Naive thymus-derived CD4-positive, alpha-beta T cell (primary cell): ENCODE measurements at places on chromosomes 1 and 21. TPM values are rescaled to one million over a fixed set of nuclear protein-coding genes. Genes with fewer than 3 reads are reported as not detected.

DNA sequence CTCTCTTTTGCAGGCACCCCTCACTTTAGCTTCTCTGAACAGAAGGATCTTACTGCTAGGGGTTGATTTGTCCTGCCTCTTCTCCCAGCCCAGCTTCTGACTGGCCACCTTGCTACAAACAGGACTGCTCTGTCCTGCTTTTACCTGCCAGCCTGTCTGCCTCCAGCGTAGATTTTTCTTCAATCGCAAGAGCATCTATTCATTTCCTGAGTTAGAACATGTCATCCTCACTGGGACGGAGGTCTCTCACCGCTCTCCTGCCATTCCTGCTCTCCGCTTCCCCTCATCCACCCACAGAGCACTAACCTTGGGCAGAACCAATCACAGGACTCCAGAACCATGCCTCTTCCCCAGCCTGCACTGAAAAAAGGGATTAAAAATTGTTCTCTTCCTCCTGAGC, 3.5 kb upstream of the ATP1B1 start:
- no peak overlapping the region for H3K27ac ChIP-seq
- no peak overlapping the region for H3K4me3 ChIP-seq
- peaks cover 16% of the 10 kb centered on the region for H3K4me1 ChIP-seq
- H3K27me3 ChIP-seq: no peaks in the 10 kb centered on the region
- no peak for DNase-seq

- no peaks in the 10 kb centered on the region for H3K36me3 ChIP-seq
- H3K27me3 ChIP-seq: peaks cover 4% of the 10 kb centered on the region
- no peak for DNase-seq
These were observed 38.2 kb upstream of the KCND3 start for GRCh38 chr1:112027696-112028095.

- H3K27me3 ChIP-seq: no peaks in the 10 kb centered on the region
- H3K27ac ChIP-seq: no peak overlapping the region
- DNase-seq: no peak
These were observed 13.7 kb downstream of the CSF1 start for GRCh38 chr1:109924316-109924715.

The CHML gene
- total RNA-seq: 11.4 TPM

The TPRG1L gene
- 37.8 TPM for total RNA-seq

DNA sequence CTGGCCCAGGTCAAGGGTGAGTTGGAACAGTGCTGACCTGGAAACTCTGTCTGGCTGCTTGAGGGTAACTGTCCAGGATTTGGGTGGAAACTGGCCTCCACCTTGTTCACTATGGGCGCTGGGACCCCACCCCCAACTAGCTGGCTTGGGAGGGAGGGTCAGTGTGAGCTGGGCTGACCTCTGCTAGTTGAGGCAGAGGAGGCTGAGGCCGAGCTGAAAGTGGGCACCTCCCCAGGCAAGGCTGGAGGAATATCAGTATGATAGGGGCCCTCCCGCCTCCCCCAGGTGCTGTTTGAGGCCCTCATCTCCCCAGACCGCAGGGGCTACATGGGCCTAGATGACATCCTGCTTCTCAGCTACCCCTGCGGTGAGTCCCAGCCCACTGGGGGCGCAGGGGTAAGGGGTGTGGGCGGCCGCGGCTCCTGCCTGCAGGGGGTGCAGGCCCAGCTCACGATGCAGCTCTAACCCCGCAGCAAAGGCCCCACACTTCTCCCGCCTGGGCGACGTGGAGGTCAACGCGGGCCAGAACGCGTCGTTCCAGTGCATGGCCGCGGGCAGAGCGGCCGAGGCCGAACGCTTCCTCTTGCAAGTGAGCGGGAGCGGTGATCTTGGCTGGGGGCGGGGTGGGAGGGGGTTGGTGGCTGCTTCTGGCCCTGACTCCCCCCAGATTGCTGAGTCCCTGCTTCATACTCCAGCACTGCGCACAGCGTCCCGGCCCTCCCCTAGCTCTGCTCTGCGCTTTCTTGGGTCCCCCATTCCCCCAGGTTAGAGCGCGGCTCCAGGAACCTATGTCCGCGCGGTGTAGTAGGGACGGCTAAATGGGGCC, 22.9 kb downstream of the PTPRU start:
- H3K4me1 ChIP-seq: no peaks in the 10 kb centered on the region
- H3K4me3 ChIP-seq: no peak overlapping the region
- H3K36me3 ChIP-seq: no peaks in the 10 kb centered on the region
- no peak for DNase-seq

DNA sequence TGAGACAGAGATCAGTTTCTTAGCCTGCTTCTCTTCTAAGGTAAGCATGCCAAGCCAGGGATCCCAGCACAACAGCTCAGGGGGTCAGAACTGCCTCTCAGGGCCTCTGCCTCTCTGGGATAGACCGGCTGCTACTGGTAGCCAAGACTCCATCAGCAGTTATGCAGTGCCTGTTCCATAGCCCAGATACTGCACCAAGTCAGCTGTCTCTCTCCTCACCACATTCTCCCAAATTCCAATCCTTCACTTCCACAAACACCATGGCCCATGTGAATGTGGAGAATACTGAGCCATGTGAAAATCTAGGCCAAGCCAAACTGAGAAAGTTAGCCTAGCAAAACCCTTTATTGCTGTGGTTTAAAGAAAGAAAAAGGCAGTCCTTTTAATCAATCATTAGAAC, 37.5 kb downstream of the CDC42BPA start:
- no peak overlapping the region for H3K27ac ChIP-seq
- H3K36me3 ChIP-seq: no peaks in the 10 kb centered on the region
- H3K4me1 ChIP-seq: no peaks in the 10 kb centered on the region
- no peak for DNase-seq
- no peak overlapping the region for H3K4me3 ChIP-seq

DNA sequence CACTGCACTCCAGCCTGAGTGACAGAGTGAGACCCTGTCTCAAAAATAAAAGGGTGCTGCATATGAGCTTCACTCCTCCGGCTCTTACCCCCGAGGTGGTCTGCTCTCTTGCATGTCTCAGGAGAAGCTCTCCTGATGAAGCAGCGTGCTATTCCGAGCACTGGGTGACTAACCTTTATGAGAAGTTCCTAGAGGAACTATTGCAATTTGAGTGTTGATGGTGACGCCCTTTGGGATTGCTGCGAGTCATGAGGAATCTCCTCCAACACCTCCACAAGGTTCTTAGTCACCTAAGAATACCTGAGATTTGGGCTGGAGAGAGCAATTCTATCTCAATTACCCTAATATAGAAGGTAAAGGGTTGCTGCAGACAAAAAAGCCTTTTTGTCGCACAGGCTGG, 40.8 kb upstream of the TINAGL1 start:
- no peaks in the 10 kb centered on the region for H3K27me3 ChIP-seq
- no peaks in the 10 kb centered on the region for H3K4me1 ChIP-seq
- H3K27ac ChIP-seq: no peak overlapping the region
- DNase-seq: no peak
- no peaks in the 10 kb centered on the region for H3K36me3 ChIP-seq
- H3K4me3 ChIP-seq: no peak overlapping the region

DNA sequence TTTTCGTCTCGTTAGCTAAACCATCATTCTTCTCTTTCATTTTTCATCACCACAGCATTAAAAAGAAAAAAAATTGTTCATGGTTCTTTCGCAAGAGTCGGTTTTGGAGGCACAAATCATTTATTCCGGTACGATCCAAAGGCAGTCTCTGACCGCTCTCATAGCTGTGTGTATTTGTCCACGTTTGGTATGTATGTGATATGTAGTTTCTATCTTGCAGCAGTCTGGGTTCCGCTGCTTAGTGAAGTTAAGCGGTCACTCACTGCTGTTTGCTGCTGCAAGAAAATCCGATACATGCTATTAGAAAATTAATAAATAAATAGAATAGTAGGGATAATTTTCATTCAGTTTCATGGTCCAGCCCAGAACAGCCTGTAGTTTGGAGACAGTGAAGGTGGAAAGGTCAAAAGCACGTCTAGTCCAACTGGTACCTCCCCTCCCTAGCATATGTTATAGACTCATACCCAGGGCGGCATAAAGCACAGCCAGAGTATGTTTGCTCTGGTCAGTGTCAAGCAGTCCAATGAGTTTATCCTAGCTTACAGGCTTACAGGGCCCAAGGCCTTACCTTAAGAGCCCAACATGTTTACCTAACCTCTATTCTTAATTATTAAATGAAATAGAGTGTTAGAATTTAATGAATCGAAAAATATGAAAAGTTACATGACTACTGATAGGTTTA, 2.5 kb downstream of the FMN2 start:
- H3K4me3 ChIP-seq: no peak overlapping the region
- no peaks in the 10 kb centered on the region for H3K27me3 ChIP-seq
- no peaks in the 10 kb centered on the region for H3K4me1 ChIP-seq
- no peak for DNase-seq
- no peaks in the 10 kb centered on the region for H3K36me3 ChIP-seq

DNA sequence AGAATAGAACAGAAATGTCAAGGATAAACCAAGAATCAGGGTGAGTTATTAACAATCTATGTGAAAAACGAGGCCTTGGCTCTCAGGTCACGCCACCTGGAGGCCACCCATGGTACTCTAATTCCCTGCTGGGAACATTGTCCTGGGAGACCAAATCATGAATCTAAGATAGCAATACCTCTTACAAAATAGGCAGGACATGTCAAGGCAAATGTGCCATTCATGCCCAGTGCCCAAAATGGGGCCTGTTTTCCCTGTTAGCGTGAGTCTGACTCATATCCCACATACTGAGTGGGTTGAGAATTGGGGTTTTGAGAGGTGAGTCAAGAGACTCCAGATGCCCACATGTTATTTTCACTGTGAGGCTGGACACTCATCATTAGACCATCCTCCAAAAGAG, 380.8 kb downstream of the HHIPL2 start:
- DNase-seq: no peak
- H3K36me3 ChIP-seq: no peaks in the 10 kb centered on the region
- no peak overlapping the region for H3K4me3 ChIP-seq
- no peak overlapping the region for H3K27ac ChIP-seq
- no peaks in the 10 kb centered on the region for H3K4me1 ChIP-seq
- H3K27me3 ChIP-seq: no peaks in the 10 kb centered on the region

DNA sequence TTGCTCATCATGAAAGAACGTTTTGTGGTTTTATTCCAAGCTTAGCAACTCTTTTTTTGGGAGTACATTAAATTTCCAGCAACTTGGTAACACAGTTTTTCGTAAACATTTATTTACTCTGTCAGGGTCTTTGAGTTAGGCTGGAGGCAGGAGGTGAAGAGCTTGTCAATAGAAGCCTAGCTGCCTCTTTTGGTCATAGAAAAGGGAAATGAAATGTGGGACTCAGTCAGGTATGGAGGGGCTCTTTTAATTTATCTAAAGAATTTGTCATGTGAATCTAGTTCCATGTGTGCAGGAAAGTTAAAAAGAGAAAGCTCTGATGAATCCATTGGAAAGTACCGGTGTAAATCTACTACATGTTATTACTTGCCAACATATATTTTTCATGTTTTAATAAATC, 45.9 kb upstream of the PRMT6 start:
- H3K4me3 ChIP-seq: no peak overlapping the region
- DNase-seq: no peak
- no peak overlapping the region for H3K27ac ChIP-seq
- no peaks in the 10 kb centered on the region for H3K27me3 ChIP-seq

The DMRTA2 gene
- total RNA-seq: not detected

The FBXO28 gene
- 25.2 TPM in 2 replicates for total RNA-seq

The CNR2 gene
- total RNA-seq: 0.19 TPM

The AMPD1 gene
- not detected for total RNA-seq

DNA sequence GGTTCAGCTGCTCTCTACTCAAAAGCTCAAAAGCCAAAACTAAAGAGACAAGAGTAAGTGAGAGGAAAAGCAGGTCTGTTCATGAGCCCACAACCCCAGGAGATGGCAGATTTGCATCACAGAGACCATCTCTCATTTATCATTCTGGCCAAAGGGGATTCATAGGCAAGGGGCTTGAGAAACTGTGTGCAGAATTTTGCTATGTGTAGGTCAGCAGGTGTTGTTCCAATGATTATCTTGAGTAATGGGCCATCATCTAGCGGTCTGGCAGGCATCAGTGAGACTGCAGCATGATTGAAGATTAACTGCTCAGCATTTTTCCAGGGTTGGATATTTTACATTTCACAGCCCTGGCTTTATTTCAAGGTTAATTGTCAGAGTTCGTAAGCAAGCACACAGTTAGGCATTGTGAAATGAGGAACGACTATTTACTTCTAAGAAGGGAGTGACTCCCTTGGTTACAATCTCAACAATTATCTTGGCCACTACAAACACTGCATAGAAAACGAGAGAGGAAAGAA, 1204.6 kb upstream of the TMPRSS15 start:
- H3K4me1 ChIP-seq: no peaks in the 10 kb centered on the region
- no peak overlapping the region for H3K27ac ChIP-seq
- H3K27me3 ChIP-seq: no peaks in the 10 kb centered on the region
- H3K36me3 ChIP-seq: no peaks in the 10 kb centered on the region
- H3K4me3 ChIP-seq: no peak overlapping the region
- no peak for DNase-seq

The MATN1 gene
- total RNA-seq: 0.20 and 0.22 TPM in 2 replicates

GRCh38 chr1:207962716-207963426, 51.9 kb upstream of the CD34 start:
- peaks cover 5% of the 10 kb centered on the region for H3K4me1 ChIP-seq
- no peak for DNase-seq
- peak overlapping the region; percentile 87 for H3K4me3 ChIP-seq
- H3K36me3 ChIP-seq: no peaks in the 10 kb centered on the region

DNA sequence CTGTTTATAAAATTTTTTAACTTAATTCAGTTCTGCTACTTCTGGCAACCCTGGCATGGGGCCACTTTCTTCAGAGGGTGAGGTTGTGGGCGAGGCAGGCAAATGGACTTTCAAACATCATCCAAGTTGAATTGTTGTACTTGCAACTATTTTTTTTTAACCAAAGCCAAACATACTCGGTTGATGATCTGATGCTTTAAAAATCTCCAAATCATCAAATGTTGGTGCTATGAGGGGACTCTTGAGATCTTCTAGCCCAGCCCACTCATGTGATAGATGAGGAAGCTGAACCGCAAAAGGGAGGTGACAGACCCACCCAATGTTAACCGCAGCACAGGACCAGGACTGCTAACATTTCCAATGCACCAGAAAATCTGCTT, 6.7 kb downstream of the SLC1A7 start:
- no peaks in the 10 kb centered on the region for H3K27me3 ChIP-seq
- H3K36me3 ChIP-seq: no peaks in the 10 kb centered on the region
- no peaks in the 10 kb centered on the region for H3K4me1 ChIP-seq
- no peak overlapping the region for H3K4me3 ChIP-seq
- H3K27ac ChIP-seq: no peak overlapping the region

The ADORA1 gene
- total RNA-seq: not detected

GRCh38 chr1:54312796-54313316, 93.3 kb downstream of the SSBP3 start:
- H3K4me3 ChIP-seq: no peak overlapping the region
- H3K36me3 ChIP-seq: no peaks in the 10 kb centered on the region

DNA sequence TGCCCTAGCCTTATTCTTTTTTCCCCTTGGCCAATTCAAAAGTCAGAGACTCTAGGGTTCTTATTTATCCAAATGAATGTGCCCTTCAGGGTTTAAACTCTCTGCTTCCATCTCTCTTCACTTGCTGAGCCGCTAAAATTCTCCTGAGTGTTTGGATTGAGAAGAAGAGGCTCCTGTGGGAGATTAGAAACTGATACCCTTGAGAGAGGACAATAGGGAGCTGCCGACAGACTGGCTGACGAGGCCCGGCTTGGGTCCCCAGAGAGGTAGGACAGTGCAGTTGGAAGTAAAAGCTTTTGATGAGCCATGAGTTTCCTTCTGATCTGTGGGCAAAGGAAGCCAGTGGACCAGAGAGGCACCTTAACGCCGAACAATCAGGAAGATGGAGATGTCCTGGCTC, 41.3 kb upstream of the UBE2U start:
- no peaks in the 10 kb centered on the region for H3K36me3 ChIP-seq
- no peaks in the 10 kb centered on the region for H3K4me1 ChIP-seq
- H3K27me3 ChIP-seq: no peaks in the 10 kb centered on the region
- H3K4me3 ChIP-seq: no peak overlapping the region
- DNase-seq: no peak

GRCh38 chr1:173043253-173043652, 7.5 kb downstream of the TNFSF18 start:
- no peak for DNase-seq
- H3K27ac ChIP-seq: no peak overlapping the region
- no peaks in the 10 kb centered on the region for H3K36me3 ChIP-seq
- no peaks in the 10 kb centered on the region for H3K4me1 ChIP-seq
